Kidney (tissue), 22 donors: ENCODE measurements at places on chromosomes 2 and 18.
A peak's percentile ranks its signal among the peaks of the same experiment; 100 is the strongest.

GRCh38 chr18:42765302-42765701 lies 350.2 kb downstream of the RIT2 start:
- DNase-seq: no peak

- no peak for DNase-seq
Observed at GRCh38 chr18:57982372-57983021, 61.5 kb upstream of the NEDD4L start.

DNA sequence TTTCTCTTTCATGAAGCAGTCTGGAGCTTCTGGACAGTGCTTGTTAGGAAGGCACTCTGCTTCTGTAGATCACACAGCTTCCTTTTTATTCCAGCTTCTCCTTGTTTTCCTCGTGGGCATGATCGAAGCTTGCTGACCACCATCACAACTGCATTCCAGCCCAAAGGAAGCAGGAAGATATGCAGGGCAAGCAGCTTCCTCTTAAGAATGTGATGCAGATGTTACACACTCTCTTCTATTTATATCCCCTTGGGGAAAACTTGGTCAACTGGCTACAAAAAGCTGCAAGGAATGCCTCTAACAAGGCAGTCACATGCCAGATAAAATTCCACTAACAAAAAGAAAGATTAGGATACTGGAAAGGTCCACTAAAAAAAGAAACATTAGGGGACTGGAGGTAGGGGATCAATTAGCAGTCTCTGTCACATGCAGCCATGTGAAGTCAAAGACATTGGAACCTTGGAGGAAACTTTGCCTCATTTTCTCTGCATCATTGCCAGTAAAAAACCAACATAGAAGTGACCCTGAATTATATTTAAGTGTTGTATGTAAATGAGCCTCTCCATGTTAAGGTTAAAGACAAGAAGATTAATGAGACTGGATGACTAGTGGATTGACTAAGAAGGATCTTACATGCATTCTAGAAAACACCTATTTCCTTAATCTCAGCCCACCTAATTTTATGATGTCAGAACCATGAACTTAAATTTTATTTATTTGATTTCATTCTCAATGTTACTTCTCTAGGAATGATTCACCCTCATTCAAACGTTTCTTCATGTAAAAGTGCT lies 98.3 kb downstream of the NAB1 start:
- no peak for DNase-seq

GRCh38 chr18:43661570-43661969 lies 384.3 kb upstream of the SYT4 start:
- DNase-seq: peak; percentile 31

- no peak for DNase-seq
Observed at GRCh38 chr2:105290981-105291660, 38.4 kb downstream of the TGFBRAP1 start.

DNA sequence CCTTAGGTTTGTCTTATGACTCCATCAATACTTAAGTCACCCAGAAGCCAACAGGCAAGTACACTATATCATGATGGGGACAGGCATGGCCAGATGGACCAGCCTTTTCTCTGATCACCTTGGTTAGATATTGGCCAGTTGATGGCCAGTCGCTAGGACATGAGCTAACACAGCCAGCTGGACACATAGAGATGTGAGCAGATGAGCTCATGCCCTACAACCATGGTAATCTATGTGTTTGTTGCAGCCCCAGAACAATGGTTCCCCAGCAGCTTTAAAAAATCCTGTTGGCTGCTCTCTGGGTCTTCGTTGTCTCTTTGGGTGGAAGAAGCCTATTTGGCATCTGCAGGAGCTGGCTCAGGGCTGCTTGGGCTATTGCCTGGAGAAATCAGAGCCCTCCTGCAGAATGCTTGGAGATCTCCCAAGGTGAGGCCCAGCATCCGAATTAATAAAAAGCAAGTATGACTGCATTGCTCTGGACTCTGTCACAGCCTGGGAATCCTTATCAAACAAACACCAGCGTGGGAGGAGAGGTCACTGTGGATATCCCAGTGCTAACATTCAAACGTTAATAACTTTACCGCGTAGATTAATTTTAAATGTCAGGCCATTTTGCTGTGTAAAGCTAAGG lies 62.3 kb upstream of the KLHL29 start:
- no peak for DNase-seq

DNA sequence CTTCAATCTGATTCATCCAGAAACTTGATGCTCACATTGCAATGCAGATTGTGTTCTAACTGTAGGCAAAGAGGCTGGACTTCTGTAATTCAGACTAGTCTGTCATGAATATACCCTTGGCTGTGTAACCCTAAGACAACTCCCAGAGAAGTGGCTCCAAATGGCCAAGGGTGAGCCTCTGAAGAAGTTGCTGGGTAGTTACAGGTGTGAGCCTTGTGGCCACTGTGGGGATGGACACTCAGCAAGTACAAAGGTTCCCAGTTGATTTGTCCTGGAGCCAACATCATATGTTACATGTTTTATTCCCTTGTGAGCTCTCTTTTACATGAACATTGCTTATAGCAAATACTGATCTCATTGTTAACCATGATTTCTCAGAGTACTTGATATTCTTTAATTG lies 94.8 kb upstream of the KCNJ3 start:
- no peak for DNase-seq

DNA sequence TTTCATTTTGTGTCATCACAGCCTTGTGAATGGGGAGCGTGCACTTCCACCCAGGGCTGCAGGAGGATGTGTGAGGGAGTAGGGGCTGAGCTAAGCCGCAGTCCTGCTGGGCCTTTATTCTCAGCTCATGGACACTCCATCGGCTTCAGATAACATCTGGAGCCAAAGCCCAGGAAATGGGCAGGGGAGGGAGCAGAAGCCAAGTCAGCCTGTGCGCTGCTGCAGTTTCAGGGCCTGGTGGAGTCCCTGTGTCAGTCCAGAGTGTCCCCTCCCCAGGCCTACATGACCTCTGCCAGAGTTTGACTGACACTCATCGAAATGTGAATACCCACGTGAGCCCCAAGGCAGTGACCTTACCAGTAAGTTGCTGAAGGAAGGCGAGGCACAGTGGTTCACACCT lies 242.2 kb downstream of the LOXHD1 start:
- DNase-seq: no peak

- DNase-seq: no peak
Observed at GRCh38 chr2:174180726-174181236, 67.6 kb downstream of the OLA1 start.

GRCh38 chr2:176076063-176076462 lies 7.7 kb downstream of the EVX2 start:
- no peak for DNase-seq

- no peak for DNase-seq
Observed at GRCh38 chr18:44799907-44800421, 119.3 kb downstream of the SETBP1 start.

- DNase-seq: no peak
Observed at GRCh38 chr2:179096090-179096489, 46.2 kb upstream of the CCDC141 start.

DNA sequence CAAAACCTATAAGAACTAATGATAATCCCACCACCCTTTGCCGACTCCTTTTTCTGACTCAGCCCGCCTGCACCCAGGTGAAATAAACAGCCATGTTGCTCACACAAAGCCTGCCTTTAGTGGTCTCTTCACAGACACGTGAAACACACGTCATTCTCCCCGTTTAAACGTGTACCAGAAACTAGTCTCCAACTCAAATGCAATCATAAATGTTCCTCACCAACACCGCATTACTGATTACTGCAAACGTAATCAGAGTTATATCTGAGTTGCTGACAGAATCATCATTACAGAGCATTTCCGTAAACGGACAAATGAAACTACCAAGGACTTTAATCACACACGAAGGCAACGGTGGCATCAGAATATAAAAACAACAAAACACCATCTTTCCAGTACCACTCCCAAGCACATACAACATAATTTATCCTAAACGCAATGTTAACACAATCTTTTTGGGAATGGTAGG lies 1.9 kb downstream of the CLK1 start:
- peak; percentile 62 for DNase-seq

- DNase-seq: no peak
Observed at GRCh38 chr2:127575941-127576432, 40.5 kb downstream of the MYO7B start.

DNA sequence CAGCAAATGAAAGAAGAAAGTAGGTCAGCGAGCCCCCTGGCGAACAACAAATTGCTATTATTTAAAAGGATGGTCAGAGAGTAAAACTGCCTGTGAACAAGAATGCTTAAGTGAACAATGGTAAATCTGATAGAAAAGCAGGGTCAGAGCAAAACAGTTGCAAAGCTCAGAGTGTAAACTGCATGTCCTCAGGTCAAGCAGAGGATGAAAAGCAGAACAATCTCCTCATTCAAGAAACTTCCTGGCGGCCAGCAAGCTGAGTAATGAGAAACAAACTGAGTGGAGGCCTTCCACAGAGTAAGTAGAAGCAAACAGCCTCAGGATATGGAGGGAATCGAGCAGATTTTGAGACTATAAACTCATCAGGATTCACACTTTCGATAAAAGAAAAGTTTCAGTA lies 117.9 kb downstream of the PPP1R1C start:
- no peak for DNase-seq

GRCh38 chr2:88442473-88442872 lies 10.0 kb downstream of the FOXI3 start:
- DNase-seq: no peak

- DNase-seq: no peak
Observed at GRCh38 chr2:181575024-181575649, 81.8 kb downstream of the CERKL start.

GRCh38 chr2:118094503-118094902 lies 6.2 kb downstream of the INSIG2 start:
- DNase-seq: no peak

DNA sequence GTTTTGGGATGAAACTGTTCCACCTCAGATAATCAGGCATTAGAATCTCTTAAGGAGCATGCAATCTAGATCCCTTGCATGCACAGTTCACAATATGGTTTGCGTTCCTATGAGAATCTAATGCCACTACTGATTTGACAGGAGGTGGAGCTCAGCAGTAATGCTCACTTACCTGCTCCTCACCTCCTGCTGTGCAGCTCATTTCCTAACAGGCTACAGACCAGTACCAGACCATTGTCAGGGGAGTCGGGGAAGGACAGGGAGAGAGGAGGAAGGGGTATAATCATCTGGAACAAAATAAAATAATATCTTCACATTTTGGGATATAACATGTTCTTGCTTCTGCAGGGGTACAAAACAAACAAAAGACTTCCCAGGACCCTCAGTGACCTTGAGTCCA lies 532.0 kb upstream of the FSHR start:
- DNase-seq: no peak

DNA sequence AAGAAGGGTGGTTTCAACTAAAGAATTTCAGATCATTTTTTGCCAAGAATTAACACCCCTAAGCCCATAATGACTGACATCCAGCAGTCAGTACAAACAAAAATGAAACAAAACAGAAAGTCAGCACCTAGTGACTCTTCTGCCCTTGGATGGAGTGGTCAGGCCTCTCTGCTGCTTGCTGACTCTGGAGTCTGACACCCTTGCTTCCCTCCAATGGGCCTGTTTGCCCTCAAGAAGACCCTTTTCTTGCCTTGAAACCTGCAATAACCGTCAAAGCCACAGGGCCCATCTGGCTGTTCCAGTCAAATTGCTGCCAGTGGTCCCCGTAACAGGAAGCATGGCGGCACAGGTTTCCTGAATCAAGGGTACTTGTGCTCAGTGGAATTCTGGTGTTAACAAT lies 27.2 kb upstream of the CYTIP start:
- DNase-seq: no peak

DNA sequence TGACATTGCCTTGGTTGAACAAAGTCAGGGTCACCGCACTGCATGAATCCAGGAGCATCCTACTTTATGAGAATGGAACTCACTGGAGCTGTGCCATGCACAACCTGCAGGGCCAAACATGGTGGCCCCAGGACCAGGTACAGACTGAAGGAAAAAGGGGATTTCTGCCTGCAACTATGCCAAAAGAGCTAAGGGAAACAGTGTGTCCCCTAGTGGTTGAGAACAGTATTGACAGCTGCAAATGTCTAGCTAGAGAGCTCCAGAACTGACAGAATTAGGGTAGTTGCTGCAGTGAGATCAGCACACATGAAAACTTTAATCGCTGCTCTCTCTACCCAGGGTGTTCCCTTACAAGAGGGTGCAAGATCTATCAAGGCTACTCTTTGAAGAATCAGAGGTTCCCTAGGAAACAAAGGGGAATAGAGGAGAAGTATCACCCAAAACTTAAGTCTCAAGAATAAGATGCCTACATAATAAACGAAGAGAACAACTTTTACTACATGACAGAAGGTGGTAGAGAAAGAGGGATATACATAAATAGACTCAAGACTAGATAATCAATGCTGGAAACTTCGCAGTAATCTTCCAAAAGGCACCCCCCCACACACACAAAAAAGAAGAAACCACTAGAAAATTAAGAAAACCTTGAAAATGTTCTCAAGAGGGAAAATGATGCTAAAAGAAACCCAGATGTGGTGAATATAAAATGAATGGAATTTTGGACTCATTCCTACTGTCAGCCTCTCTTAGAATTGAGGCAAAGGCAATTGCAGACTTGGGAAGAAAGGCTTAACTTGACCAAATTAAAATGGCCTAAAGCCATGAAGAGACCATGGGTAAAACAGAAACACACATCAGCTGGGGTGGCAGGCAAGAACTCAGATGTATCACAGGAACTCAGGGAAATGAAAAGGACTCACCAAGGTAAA lies 43.6 kb upstream of the IHH start:
- no peak for DNase-seq

DNA sequence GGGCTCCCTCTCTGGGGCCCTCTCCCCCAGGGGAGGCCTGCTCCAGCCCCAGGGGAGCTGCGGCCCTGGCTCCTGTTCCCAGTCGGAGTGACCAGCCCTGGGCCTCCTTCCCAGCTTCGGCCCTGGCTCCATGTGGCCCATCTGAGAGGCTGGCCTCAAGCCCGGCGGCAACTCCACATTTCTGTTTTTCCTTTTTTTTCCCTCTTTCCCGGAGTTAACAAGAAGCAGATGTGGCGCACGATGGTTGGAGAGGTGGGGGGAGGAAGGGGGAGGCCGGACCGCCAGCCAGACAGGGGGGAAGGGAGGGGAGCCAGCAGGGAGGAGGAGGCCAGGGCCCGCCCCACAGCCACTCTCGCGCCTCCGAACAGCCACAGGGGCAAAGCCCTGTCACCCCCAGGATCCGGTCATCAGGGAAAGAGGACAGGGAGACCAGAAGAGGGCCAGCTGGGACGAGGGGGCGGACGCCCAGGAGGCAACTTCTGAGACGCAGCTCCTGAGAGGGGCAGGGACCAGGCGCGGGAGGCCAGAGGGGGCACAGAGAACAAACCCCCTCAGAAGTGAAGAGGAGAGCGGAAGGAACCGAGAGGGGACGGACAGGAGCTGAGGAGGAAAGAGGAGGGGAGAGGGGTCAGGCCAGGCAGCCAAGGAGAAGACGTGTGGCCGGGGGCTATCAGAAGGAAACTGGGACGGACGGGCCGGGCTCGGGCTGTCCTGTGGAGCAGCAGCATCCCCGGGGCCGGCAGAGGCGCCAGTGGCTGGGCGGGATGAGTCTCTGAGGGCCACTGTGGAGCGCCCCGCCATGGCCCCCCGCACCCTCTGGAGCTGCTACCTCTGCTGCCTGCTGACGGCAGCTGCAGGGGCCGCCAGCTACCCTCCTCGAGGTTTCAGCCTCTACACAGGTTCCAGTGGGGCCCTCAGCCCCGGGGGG lies at the start of gene EMILIN1:
Gene EMILIN1, plus strand, starts transcription at position 349 of the 928 bp plus-strand sequence. Its CDS starts 451 bp downstream, at position 800.
- DNase-seq: peak; percentile 83
